HuH-7.5 (cell line): ENCODE measurements at places on chromosomes 2 and 18.

GRCh38 chr2:30113617-30114293 is 33.1 kb upstream of the YPEL5 start:
- no peak for DNase-seq

DNA sequence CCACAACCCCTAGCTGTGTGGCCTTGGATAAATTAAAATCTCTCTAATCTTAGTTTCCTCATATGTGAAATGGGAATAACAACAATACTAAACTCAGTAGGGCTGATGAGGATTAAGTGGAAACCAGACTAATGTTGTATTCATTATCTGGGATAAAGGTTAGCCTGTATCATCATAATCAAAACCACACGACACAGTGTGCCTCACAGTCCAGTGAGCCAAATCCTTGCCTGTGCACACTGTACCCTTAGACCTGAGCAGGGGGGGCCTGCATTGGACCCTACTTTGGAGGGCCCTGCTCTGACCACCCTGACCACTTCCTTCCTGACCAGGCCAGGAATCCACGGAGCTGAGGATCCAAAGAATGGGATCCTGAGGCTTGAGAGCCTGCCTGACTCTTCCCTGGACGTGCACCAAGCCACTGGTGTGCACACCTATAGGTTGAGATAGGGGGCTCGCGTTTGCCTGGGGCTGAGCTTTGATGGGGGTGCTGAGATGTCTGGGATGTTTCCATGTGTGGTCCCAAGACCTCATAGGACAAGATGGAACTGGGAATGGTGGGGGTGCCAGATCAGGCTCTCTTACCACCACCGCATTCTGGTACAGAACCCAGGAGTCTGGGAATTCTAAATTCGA is 69.7 kb downstream of the TGOLN2 start:
- DNase-seq = no peak

DNA sequence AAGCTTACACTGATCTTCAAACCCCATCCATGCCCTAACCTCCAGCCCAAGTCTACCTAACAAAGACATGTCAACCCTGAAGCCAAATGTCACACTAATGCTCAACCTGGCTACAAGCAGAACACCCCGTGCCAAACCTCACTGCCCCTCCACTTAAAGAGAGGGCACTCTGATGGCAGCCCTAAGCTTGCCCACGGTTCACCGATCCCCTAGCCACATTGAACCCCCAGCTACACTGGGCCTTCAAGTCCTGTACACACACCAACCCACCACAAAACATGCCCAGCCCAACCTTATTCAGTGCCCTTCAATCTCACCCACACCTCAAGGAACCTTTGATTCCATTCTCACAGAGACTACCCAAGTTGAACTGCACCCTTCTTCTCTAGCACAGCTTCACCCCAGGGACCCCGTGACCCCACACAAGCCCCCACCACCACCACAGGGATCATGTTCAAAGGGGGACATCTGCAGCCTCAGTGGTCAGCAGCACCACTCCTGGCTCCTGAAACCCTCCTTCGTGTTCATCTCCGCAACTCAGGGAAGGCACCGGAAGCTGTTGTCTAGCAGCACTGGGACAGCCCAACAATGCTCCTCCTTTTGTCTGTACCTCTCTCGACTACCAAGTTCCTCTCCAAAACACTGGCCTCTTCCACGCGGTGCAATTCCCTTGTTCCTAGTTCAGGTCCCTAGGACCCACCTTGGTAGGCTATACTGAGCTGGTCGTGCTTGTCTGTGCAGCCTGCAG is 218.8 kb downstream of the CYP26B1 start:
- no peak for DNase-seq

DNA sequence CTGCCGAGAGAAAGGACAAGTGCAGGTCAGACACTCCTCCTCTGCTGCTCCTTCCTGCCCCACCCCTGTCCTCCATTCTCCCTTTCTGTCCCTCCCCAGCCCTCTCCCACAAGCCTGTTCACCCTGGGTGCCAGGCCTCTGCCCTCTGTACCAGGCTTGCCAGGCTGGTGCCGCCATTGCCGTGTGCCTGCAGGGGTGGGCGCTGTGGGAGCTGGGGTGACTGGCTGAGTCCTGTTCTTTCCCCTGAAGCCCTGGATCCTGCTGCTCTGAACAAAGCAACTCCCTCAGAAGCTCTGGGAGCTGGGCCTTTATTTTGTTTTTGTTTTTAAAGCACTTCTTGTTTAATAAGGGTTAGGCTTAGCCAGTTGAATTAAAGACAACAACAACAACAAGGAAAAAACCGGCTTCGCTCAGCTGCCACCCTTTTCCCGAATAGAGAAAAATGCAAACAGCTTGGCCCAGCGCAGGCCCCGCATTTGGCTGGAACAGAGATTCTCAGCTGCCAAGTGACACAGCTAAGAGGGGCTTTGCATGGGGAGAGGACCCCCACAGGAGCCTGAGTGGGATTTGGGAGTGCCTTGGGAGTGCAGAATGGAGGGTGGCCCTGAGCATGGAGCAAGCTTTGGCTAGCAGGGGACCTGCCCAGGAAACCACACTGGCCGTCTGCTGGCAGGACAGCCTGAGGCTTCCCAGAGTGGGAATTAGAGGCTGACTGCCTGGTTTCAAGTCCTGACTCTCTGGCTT is 9.1 kb downstream of the PCARE start:
- no peak for DNase-seq

DNA sequence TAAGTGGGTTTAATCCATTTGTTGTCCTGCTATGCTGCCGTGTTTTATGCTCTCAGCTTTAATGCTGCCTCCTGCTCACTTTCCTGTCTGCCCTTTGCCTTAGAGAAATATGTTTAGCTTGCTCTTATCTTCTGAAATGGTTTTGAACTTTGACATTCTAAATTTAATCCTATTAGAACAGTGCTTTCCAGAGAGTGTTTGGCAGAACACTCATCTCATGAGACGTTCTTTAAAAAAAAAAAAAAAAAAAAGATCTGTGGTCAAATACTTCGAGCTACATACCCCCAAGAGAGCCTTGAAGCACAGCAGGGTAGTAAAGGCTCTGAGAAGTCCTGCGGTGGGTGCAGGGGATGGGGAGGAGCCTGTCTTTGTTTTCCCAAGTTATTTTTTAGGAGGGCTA is 161.3 kb downstream of the SPP2 start:
- no peak for DNase-seq

- DNase-seq = no peak
These were observed 35.6 kb downstream of the GALM start for GRCh38 chr2:38701542-38701941.
